Inflammatory macrophage (primary cell): ENCODE measurements at places on chromosomes 4 and X.
A peak's percentile ranks its signal among the peaks of the same experiment; 100 is the strongest.

GRCh38 chr4:17164666-17165065 lies 266.2 kb upstream of the LDB2 start:
- DNase-seq = no peak

- DNase-seq = no peak
Observed at GRCh38 chr4:42417550-42417949, 20.3 kb downstream of the SHISA3 start.

GRCh38 chrX:68938244-68939004 lies 109.6 kb downstream of the EFNB1 start:
- DNase-seq = no peak

DNA sequence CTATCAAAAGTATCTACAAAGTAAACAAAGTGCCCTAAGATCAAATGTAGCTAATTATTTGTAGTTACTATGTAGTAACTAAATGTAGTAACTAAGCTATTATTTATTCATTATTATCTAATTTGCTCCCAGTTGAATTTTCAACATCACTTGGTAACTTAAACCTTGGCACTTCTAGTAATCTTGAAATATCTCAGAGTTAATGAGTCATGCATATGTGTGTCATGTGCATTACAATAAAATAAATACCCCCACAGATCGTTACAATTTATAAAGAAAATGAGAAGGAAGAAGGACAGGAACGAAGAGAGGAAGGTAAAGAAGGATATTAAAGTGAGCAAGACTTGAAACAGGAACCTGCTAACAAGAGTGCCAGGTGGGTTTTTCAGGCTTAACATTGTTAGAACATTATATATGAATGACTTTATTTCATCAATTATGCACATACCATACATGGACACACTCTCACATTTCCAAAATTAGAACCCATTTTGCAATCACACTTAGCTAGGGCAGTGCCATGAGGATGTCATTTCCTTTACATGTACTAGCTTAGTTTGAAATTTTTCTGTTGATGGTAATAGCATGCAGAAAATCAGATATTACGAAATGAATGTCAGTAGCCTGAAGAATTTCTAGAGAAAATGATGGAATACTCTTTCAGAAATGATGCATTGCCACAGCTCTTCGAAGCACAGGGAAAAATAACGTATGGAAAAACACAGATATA lies 1670.4 kb upstream of the AGA start:
- no peak for DNase-seq

- DNase-seq = no peak
Observed at GRCh38 chr4:79413886-79414285, 5.9 kb upstream of the GK2 start.

DNA sequence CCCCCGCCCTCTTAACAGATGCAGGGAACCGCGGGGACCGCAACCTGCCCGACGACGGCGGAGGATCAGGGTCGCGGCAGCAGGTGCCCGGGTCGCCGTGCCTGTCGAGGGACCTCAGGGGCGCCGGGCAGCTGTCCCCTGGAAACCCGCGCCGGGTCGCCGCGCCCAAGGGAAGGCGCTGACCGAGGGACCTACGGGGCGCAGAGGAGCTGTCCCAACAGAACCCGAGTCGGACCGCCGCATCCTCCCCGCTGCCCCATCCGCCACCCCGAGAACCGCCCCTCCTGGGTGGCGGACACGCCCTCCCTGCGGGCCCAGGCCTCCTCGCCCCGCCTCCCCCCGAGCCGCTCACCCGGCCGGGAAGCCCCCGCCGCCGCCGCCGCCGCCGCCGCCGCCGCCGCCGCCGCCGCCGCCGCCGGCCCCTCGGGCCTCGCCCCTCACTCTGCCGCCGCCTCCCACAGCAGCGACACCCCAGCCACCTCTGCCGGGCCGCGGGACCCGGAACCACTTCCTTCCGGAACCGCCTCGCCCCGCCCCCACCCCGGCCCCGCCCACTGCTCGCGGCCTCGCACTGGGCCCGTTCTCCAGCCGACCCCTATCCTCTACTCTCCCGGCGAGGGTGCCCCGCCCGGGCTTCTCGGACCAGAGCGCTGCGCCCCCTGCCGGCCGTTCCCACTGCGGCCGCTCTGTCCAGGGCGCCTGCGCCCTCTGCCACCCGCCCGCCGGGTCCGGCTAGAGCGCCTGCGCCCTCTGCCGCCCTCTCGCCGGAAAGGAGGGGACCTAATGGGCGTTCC lies at the start of gene BCLAF3:
BCLAF3 (minus strand) TSS at position 506 of the 794 bp plus-strand sequence. CDS start 20,797 bp downstream, outside the sequence.
- peak; percentile 91 for DNase-seq

- no peak for DNase-seq
Observed at GRCh38 chr4:90254357-90254756, 127.2 kb downstream of the CCSER1 start.
